ENCODE measurements at places on chromosomes 3 and 15.

DNA sequence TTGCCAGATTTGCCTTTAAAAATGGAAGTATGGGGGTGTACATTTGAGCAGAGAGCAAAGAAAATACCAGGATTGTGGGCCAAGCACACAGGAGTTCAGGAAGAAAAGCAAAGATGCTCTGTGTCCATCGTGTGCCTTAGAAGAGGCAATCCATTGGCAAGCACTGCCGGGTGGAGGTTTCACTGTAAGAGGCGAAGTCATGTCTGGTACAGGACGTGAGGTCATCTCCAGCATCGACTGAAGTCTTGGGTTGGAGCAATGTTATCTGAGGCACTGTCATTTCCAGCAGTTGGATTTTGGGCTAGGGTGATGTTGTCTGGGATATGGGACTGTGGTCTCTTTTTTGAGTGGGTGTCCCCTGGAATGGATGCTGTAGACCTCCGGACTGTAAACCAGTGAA is 4.8 kb upstream of the RGMA start:
- DNase-seq = no peak

GRCh38 chr15:74173380-74174218 is at the start of gene ISLR:
Gene ISLR, plus strand, starts transcription at chr15:74173710. Its CDS starts 1,149 bp downstream, at chr15:74174859.
- DNase-seq = peak; percentile 65

GRCh38 chr3:14461748-14462324 is 59.4 kb downstream of the SLC6A6 start:
- peak; percentile 33 for DNase-seq

DNA sequence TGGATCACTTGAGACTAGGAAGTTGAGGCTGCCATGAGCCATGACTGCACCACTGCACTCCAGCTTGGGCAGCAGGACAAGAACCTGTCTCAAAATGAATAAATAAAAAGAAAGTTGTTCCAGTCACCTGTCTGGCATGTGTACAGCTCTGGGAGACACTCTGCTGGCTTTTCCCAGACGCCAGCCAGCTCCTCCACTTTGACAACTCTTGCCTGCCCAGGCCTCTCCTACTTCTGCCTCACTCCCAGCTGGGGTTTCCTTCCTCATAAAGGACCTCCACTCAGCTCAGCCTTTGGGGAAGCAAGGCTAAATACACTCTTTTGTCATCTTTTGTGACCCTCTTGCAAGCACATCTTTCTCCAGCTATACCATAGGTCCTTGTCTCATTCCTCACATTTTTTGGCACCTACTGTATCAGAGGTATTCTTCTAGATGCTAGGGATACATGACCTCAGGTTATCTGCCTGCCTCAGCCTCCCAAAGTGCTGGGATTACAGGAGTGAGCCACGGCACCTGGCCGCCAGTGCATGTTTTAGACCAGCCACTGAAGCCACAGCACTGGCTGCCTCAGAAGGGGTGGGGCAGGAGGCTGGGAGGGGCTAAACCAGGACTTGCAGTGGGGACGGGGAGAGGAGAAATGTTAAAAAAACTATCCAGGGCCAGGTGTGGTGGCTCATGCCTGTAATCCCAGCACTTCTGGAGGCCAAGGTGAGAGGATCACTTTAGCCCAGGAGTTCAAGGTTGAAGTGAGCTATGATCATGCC is 10.0 kb upstream of the ELP6 start:
- DNase-seq = no peak

- no peak for DNase-seq
Observed at GRCh38 chr3:172669021-172669420, 41.8 kb downstream of the NCEH1 start.

GRCh38 chr3:123635717-123636116 is 50.9 kb upstream of the HACD2 start:
- no peak for DNase-seq

DNA sequence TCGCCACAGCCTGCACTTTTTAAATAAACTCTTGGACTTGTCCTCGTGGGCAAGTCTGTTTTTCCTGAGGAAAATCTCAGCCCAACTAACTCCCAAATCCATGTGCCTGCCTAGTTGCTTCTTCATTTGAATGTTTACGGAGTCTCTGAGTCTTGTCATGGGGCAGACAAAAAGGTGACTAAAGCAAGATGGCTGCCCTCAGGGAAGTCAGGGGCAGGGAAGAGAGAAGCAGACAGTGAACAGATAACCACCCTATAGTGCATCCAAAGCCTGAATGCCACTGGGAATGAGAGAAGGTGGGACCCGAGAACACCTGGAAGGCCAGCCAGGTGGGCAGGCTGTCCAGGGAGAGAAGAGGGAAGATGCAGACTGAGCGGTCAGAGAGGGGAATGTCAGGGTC is 21.4 kb downstream of the CCDC12 start:
- DNase-seq = no peak

DNA sequence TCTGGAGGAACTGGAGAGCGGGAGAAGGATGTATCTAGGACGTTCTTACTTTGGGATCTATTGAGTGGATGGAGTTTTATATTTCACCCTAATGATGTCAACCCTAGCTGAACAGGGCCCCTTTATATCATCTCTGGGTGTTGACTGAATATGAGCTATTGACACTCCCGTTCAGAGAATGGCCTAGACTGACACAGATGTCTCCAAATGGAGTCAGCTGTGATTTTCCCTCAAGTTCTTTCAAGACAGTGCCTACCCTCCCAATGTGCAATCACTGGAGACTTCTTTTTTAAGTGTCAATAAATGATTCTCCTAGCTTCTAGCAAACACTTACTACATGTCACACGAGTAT is 63.8 kb downstream of the FRMD4B start:
- no peak for DNase-seq

DNA sequence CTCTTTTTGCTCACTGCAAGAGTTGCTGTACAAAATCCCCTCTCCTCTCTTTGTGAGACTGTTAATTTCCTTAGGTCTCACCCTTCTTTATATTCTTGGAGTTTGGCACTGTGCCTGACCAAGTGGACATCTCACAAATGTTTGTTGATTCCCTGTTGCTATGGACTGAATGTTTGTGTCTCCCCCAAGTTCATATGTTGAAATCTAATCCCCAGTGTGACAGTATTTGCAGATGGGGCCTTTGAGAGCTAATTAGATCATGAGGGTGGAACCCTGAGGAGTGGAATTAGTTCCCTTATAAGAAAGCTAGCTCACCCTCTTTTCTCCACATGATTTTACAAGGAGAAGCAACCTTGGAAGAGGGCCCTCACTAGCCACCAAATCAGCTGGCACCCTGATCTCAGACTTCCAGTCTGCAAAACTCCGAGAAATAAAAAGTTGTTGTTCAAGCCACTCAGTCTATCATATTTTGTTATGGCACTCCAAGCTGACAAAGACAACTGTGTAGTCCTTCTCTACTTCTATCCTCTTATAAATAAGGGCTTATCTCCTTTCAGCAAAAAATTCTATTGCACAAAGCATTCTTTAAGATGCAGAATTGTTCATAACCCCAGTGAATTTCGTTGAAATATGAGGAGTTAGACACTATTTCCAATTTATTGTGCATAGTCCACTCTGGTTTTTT is 65.5 kb upstream of the NPHP3 start:
- no peak for DNase-seq

DNA sequence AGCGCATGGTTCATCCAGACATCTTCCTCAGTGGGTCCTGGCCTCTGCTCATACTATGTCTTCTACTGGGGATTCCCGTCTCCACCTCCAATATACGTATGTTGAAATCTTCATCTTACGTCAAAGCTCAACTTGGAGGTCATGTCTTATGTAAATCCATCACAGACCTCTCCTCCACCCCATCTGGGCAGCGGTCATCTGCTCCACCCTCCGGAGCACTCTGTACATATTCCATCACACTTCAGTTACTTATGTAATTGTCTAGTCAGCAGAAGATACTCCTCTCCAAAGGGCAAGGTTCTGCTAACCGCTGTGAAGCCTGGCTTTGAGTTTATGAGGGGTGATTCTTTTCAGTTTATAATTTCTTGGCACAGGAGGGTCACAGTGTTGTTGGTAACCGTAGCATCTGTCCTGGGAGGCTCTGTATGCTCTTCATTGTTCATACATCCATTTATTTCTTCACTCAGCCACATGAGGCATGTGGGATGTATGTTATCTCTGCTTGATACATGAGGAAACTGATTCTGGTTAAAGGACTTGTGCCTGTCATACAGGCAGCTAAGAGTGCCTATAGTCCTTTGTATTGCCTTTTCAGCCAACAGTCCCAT is 22.1 kb downstream of the MAP2K1 start:
- no peak for DNase-seq

GRCh38 chr3:28294667-28295413 is 53.4 kb downstream of the CMC1 start:
- DNase-seq = no peak

DNA sequence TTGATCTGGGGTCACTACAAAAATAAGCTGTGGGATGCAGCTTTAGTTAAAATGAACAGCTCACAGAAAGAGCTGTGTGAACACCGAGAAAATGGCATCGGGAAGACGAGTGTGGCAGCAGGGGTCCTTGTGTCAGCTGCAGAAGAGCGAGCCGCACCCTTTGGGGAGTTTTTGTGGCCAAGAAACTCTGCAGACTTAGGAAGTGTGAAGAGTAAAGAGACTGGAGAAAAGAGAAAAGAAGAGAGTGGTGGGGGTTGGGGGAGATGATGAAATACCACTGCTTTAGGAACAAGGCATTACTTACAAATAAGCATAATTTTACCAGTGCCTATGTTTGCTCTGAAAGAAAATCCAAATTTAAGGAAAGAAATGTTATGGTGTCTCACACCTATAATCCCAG is 147.8 kb downstream of the LRRC28 start:
- no peak for DNase-seq

- DNase-seq = no peak
Observed at GRCh38 chr15:60620708-60621107, 141.8 kb upstream of the ICE2 start.

GRCh38 chr3:18512007-18512406 is 86.9 kb upstream of the SATB1 start:
- no peak for DNase-seq

GRCh38 chr15:67121644-67122605 is 56.5 kb downstream of the SMAD3 start:
- DNase-seq = no peak
